Body of pancreas (tissue), 4 donors: ENCODE measurements at places on chromosomes 4 and X.

- H3K36me3 ChIP-seq, result no peaks in the 10 kb centered on the region
- H3K27ac ChIP-seq, result no peak overlapping the region
- no peak for DNase-seq
- H3K27me3 ChIP-seq, result no peaks in the 10 kb centered on the region
- no peaks in the 10 kb centered on the region for H3K4me1 ChIP-seq
- no peak overlapping the region for H3K4me3 ChIP-seq
These were observed 36.6 kb downstream of the MAP7D3 start for GRCh38 chrX:136214551-136214950.

- H3K36me3 ChIP-seq, result peaks cover 2% of the 10 kb centered on the region
- no peak overlapping the region for H3K27ac ChIP-seq
- no peaks in the 10 kb centered on the region for H3K4me1 ChIP-seq
- no peaks in the 10 kb centered on the region for H3K27me3 ChIP-seq
- H3K4me3 ChIP-seq, result no peak overlapping the region
These were observed 58.0 kb downstream of the STAP1 start for GRCh38 chr4:67616478-67616877.

DNA sequence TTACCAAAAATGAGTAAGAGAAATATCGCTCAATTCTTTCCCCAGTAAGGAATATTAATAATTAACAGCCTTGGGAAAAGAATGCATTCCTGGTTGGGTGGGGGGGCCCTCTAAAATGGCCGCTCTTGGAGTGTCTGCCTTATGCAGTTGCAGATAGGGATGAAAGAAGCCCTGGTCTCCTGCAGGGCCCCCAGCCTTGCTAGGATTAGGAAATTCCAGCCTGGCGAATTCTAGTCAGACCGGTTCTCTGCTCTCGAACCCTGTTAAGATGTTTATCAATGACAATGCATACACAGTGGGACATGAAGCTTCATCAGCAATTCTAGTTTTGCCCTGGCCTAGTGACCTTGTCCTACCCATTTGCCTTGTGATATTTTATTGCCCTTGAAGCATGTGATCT is 1047.7 kb upstream of the GRID2 start:
- DNase-seq, result no peak
- no peaks in the 10 kb centered on the region for H3K27me3 ChIP-seq
- H3K4me1 ChIP-seq, result no peaks in the 10 kb centered on the region
- no peak overlapping the region for H3K4me3 ChIP-seq
- no peak overlapping the region for H3K27ac ChIP-seq

DNA sequence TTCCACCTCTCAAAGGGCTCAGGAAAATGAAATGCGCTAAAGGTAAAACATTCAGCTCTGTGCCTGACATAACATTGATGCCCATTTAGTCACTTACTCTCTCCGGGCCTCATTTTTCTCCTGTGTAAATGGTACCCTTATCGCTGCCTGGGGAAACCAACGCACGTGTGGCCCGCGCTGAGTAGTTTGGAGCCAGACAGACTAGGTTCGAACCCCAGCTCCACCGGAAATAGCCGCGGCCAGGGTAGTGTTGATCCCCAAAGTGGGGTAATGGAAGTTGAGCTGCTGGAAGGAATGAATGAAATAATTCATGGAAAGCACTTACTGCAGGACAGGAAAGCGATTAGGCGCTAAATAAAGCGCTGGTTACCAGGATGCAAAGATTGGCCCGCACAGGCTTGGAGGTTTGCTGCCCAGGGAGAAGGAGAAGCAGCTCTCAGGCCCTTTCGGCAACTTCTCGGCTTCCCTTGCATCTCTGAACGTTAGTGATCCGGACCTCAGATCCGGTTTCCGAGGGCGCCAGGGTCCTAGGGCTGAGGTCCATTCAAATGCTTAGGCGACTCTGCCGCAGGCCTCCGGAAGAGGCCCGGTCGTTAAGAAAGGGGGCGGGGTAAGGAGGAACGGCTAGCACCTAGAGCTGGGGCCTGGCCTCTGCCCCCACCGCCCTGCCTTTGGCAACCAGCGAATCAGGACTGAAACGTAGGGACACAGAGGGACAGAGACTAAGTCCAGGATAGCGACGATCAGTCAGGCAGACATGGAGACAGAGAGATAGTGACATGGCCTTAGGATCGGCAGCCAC is 13.3 kb downstream of the NKX3-2 start:
- H3K27me3 ChIP-seq, result no peaks in the 10 kb centered on the region
- H3K36me3 ChIP-seq, result no peaks in the 10 kb centered on the region
- H3K4me3 ChIP-seq, result no peak overlapping the region
